Astrocyte of the cerebellum (primary cell): ENCODE measurements at places on chromosomes 2 and 18.

GRCh38 chr2:8003462-8004075 lies 678.3 kb upstream of the ID2 start:
- no peak for DNase-seq

DNA sequence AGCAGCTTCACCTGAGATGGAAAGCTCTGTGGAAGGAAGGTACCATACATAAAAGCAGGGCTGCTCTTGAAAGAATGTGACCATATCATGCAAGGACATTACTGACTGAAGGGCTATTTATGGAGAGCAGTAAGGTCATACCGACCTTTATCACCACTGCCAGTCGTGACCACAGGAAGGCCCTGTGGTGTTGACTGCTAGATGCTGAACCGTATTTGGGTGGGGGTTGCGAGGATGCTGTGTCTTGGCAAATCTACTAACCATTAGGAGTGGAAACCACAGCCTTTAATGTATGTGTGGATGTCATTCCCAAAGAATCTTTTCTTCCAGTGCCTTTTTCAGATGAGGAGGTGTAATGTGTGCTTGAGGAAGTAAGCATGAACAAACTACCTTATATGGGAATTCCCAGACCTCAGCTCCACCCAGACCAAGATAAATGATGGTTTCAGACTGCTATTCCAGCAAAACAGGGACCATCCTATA lies 60.8 kb downstream of the LIMS1 start:
- DNase-seq = peak; percentile 96

DNA sequence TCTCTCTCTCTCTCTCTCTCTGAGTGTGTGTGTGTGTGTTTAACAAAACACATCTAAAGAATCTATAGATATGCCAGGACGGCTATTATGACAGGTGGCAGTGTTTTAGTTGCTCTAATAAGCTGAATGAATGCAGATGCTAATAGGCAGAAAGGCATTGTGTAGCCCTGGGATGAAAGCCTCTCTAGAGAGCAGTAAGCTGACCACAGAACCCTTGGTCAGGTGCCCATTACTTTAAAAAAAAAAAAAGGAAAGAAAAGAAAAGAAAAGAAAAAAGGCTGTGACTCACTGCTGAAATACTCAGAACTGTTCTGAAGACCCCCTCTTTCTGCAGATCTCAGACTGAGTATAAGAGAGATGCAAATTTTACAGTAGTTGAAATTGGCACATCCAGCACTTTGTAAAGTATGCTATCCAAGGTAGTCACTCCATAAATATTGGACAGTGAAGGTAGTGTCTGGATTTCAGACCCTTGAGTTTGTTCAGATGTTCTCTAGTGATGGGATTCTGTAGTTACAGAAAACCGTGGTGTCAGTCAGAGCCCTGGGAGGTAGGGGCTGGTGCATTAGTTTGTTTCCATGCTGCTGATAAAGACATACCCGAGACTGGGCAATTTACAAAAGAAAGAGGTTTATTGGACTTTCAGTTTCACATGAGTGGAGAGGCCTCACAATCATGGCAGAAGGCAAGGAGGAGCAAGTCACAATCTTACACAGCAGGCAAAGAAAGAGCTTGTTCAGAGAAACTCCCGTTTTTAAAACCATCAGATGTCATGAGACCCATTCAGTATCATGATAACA lies 30.9 kb downstream of the OSBPL6 start:
- DNase-seq = peak; percentile 88

- peak; percentile 53 for DNase-seq
These were observed 41.2 kb upstream of the DAPL1 start for GRCh38 chr2:158753641-158754611.

DNA sequence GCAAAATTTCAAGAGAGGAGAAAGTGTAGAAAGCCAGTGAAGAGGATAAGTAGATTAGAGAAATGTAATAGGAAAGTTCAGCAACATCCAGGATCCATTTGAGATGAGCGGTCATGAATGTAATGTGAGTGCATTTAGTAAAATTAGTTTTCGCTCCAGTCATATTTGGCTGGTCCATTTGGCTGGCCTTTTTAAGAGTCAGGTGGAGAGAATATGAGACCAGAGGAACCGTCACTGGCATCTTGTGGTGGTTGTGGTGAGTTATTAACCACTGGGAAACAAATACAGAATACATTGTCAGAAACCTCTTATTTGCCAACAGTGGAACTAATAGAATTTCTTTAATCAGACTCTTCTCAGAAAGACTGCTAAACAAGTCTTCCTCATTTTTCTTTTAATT lies 1064.3 kb upstream of the CDH2 start:
- no peak for DNase-seq

DNA sequence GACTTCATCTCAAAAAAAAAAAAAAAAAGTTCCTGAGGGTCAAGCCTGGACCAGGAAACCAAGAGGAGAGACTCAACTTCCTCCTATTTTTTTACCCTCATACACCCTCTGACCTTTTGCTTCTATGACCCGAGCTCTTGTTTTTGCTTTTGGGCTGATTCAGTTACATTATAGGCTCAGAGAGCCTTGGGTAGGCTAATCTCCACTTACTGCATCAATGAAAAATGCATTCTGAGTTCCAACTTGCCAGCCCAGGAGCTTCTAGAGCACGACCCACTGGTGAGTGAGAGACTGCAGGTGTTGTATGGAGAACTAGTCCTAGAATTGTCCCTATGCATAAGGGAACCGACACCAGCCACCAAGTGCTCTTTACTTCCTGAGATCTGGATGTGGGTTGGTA lies 91.1 kb downstream of the CABLES1 start:
- DNase-seq = no peak

DNA sequence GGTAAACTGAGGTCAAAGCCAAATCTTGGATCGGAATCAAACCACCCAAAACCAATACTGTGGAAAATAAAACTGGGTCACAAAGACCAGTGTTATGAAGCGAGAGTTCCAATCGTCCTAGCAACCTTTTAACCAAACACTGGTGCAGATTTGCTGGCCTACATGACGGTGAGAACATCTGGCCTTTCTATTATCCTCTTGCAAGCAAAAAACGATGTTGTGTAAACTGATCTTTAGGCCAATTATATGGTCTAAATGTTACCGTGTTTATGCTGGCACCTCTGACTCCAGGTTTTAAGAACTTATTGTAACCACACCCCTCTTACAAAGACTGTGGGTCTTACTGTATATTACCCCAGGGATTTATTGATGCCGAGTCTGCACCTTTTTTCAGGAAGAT lies 145.9 kb downstream of the GFPT1 start:
- DNase-seq = no peak

GRCh38 chr18:12828116-12829051 lies 55.7 kb downstream of the PTPN2 start:
- DNase-seq = no peak

DNA sequence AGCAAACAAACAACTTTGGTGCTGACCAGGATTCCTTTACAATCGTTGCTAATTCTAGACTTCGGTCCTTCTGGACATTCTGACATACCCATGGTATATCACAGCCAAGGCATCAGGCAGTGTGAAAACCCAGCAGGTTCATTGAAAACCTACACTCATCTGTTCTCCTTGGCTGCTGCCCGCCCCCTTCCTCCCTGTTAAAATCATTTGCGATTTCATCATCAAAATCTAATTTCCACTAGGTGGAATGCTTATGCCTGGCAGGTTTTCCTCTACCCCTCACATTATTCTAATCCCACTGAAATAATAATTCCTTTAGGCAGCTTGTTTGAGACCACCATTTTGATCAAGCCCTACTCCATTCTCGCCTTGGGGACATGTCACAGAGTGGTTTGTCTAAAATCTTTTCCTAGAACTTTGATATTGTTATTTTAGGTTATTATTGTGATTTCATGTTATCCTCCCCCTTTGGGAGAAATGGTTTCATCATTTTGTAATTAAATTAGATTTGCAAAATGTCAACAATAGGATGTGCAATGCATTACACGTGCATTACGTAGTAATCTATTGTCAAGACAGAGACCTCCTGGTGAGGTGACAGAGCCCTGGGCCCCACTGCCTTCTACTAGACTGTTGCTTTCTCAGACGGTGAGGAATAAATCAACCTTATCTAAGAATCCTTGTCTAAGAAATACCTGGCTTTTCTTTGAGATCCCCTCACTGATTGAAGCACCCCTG lies 31.0 kb upstream of the ASPRV1 start:
- DNase-seq = no peak

- DNase-seq = no peak
These were observed 60.4 kb downstream of the TRIP12 start for GRCh38 chr2:229861431-229861830.

DNA sequence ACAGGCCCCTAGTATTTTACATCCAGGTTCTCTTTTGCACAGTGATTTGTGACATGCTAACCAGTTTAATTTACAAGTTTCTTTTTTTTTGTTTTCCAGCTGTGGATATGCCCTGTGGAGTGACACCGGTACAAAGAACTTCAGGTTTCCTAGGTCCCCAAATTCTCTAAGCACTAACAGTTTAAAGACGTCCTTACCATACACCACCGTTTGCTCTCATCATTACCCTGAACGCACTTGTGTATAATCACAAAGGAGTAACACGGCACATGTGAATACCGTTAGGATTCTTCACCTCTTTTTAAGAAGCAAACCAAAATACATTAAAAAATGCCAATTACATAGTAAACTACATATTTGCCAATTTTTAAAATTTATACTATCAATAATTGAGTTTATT lies 853 bp downstream of the LANCL1 start:
- no peak for DNase-seq

- DNase-seq = no peak
These were observed 180.9 kb downstream of the GCA start for GRCh38 chr2:162524849-162525248.

DNA sequence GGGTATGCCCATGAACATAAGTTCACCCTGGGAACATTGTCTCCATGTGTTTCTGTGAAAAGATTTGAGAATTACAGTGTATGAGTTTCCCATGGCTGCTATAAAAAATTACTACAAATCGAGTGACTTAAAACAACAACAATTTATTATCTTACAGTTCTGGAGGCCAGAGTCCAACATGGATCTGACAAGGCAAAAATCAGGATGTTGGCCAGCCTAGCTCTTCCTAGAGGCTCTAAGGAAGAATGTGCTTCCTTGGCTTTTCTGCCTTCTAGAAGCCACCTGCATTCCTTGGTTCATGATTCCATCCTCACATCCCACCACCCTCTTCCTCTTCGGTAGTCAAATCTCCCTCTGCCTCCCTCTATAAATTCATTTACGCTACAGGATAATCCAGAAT lies 38.6 kb downstream of the FAM124B start:
- no peak for DNase-seq

- DNase-seq = no peak
These were observed 1.4 kb downstream of the B3GNT2 start for GRCh38 chr2:62197011-62197924.

GRCh38 chr2:168552450-168552856 lies 96.4 kb downstream of the CERS6 start:
- DNase-seq = no peak

GRCh38 chr2:74744731-74745515 lies 89.0 kb upstream of the HK2 start:
- DNase-seq = no peak

GRCh38 chr2:24744356-24744755 lies 48.8 kb downstream of the PTRHD1 start:
- DNase-seq = no peak

- peak; percentile 9 for DNase-seq
These were observed 128.0 kb upstream of the GYPC start for GRCh38 chr2:126527836-126528490.

DNA sequence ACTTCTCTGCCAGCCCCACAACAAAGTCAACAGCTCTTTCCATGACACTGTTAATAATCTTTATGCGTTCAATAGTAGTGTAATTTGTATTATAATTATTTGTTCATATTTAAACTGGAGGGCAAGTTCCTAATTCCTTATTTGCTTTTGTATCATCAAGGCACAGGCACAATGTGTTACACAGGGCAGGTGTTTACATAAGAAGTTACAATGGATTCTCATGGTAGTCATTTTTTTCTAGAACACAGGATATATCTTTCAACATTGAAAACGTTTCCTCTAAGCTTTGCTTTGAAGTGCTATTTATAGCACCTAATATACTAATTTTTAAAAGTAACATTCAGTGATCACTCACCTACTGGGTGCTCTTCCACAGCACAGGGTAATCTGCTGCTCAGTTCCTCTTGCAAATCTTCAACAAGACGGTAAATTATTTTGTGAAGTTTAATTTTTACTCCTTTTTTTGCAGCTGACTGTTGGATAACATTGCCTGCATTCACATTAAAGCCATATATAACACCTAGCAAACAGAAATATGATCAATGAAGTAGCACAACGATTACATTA lies 7.3 kb downstream of the RPS27A start:
- no peak for DNase-seq

DNA sequence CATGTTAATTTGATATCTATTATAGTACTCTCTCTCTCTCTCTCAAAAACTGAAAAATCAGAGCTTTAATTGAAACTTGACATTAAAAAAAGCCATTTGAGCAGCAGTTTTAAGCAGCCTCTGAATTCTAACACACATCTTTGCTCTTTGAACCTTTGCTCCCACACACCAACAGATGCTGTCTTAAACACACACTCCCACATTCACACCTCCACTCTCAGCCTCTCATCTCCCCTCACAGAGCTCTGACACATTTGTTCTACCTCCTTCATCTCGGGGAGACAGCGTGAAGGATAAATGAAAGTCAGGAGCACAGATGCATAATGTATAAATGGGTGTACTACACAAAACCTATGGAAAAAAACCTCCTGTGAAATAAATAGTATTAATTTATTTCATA lies 95.2 kb downstream of the NAB1 start:
- no peak for DNase-seq

DNA sequence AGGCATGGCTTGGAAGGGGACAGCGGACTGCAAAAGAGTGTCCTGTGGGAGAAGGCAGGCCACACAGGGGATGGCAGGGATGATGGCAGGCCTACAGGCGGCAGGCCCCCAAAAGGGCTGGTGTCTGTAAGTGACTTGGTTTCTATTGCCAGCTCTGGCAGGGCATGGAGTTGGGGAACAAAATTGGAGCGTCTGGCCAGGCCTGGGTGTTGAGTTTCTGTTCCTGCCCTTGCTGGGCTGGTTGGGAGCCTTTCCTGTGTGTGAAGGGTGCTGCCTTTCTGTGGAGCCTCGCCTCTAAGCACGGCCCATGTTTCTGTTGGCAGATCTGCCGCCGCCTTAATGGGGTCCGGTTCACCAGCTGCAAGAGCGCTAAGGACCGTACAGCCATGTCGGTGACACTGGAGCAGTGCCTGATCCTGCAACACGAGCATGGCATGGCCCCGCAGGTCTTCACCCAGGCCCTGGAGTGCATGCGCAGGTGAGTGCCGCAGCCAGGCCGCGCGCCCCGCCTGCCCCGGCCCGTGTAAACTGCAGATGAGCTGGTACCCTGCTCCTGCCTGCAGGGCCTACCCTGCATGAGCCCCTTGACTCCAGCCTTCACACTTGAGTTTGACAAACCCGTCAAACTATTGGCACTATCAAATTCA lies 31.5 kb downstream of the COA5 start:
- DNase-seq = no peak

- DNase-seq = peak; percentile 16
These were observed 59.4 kb upstream of the MSTN start for GRCh38 chr2:190121971-190122370.

DNA sequence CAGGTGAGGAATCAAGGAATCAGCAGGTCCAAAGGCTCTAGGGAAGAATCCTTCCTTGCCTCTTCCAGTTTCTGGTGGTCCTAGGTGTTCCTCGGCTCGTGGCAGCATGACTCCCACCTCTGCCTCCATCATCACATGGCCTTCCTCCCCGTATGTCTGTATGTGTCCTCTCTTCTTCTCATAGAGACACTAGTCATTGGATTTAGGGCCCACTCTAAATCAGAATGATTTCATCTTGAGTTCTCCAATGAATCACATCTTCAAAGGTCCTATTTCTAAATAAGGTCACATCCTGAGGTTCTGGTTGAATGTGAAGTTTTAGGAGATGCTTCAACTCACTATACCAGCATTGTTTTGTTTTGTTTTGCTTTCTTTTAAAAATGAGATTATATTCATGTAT lies 11.1 kb upstream of the AGFG1 start:
- DNase-seq = no peak
